ENCODE measurements at places on chromosomes 16 and 17. TPM values are rescaled to one million over a fixed set of nuclear protein-coding genes. Genes with fewer than 3 reads are reported as not detected.
A peak's percentile ranks its signal among the peaks of the same experiment; 100 is the strongest.

DHRS7B gene
- total RNA-seq, result 5.8 TPM

FAM171A2 gene
- 0.54 TPM for total RNA-seq

SMTNL2 gene
- not detected for total RNA-seq

KRT33B gene
- total RNA-seq, result not detected

SEPTIN12 gene
- total RNA-seq, result not detected

IGFBP4 gene
- total RNA-seq, result 4.0 TPM

CDH1 gene
- 0.38 TPM for total RNA-seq

GNGT2 gene
- 4.9 TPM for total RNA-seq

ZNF597 gene
- 4.5 TPM for total RNA-seq

TEX14 gene
- total RNA-seq, result 0.73 TPM

WSB1 gene
- total RNA-seq, result 133 TPM

MRPL58 gene
- 15.6 TPM for total RNA-seq

CA5A gene
- total RNA-seq, result not detected

DOC2B gene
- total RNA-seq, result 0.05 TPM

DNA sequence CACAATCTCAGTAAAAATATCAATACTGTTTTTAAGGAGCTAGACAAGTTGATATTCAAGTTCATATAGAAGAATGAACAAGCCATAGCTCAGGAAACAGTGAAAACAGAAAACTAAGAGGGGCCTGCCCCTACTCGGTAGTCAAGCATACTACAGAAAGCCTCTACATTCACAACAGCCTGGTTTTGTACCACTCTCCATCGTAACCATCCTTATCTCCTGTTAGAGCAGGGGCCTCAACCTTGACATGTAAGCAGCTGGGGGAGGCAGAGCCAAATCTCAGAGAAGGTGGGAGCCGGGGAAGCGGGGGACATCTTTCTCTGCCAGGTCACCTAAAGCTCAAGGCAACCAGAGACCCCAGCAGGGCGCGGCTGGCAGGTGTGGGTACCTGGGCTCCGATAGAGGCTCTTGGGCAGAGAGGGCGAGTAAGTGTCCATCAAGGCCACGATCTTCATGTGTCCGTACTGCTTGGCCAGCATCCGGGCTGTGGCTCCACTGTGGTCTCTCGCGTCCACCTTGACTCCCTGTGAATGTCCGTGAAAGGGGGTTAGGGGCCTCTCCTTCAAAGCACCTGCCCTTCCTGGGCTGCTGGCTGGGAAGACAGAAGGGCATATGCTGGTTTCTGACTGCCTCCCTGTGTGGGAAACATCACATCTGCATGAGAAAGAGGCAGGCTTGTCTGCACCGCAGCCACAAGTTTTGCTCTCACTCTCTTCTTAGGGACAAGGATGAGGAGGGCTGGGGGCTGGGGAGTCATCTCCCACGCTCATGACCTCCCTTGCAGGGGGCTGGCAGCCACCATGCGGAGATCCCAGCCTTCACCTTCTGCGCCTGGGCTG lies 20.2 kb downstream of the ANKS3 start:
- no peak for DNase-seq

- no peak for DNase-seq
These were observed 197.7 kb upstream of the CDH5 start for GRCh38 chr16:66168777-66169176.

DNA sequence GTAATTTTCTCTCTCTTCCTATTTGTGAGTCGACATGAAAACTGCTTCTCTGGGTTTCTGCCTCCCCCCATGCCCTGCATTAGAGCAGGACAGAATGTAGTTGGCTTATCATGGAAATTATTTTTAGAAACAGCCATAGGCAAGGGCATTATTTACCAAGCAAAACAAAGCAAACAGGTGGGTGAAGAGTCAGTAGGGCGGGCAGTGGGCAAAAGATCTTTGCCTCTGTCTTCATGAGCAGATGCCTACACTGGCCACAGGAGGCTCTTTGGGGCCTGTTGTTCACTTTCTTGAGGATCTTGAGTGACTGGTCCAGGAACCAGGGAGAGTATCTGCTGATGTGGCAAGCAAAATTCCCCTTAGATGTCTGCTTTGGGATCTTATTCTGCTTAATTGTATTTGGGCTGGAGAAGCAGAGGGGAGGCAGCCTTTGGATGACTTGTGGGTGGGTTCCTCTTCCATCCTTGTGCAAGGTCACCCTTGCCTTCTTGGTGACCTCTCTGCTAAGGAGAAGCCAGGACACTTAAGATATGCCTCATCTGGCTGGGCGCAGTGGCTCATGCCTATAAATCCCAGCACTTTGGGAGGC lies 42.5 kb upstream of the CLEC19A start:
- DNase-seq, result no peak

GRCh38 chr17:47712330-47713023 lies 18.5 kb downstream of the TBKBP1 start:
- no peak for DNase-seq

GRCh38 chr16:48188449-48189102 lies 32.8 kb upstream of the ABCC12 start:
- no peak for DNase-seq

GRCh38 chr17:37273409-37274051 lies 102.3 kb upstream of the C17orf78 start:
- no peak for DNase-seq

DNA sequence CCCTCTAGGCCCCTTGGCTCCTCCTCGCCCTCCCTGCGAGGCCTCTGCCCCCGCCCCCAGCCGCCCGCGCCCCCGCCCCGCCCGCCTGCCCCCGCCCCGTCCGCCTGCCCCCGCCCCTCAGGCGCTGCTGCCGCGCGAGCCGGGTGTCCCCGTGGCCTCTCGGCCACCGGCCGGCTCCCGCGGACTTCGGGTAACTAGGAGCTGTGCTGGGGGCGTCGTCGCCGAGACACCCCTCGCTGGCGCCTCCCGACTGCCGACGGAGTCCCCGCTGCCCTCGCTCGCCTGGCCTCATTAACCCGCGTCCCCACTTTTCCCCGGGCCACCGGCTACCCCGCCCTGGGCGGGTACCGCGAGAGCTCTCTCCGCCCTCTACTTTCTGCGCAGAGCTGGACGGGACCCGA lies at the start of gene TLCD1:
TSS of gene TLCD1 (minus strand) at position 8 of the 401 bp plus-strand sequence. CDS start 136 bp downstream, outside the sequence.
- DNase-seq, result no peak

- no peak for DNase-seq
These were observed 39.7 kb downstream of the MRTFB start for GRCh38 chr16:14110728-14111251.

DNA sequence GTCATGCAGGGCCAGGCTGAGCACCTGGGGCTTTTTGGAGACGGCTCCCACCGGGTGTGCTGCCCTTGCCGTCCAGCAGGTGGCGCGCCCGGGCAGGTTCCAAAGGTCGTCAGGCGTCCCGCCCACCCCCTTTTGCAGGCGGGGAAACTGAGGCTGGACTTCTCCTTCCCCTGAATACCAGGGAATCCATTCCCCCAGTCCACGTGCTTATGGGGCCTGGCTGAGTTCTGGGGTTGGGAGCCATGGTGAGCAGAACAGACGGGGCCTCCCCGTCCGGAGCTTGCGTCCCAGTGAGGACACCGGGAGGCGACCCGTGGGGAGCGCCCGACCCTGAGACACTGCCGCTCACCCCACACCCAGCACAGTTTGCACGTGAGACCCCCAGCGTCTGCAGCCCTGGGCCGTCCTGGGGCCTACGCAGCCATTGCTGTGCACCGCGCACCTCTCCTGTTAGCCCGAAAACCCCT lies 51.8 kb upstream of the JPH3 start:
- peak; percentile 71 for DNase-seq

- DNase-seq, result no peak
These were observed 3.5 kb downstream of the ZBTB4 start for GRCh38 chr17:7475764-7476422.

- no peak for DNase-seq
These were observed 50.3 kb downstream of the BMERB1 start for GRCh38 chr16:15484662-15485061.

GRCh38 chr17:59299400-59300092 lies 31.9 kb upstream of the YPEL2 start:
- no peak for DNase-seq

- no peak for DNase-seq
These were observed 4.6 kb downstream of the PIEZO1 start for GRCh38 chr16:88780142-88781062.

DNA sequence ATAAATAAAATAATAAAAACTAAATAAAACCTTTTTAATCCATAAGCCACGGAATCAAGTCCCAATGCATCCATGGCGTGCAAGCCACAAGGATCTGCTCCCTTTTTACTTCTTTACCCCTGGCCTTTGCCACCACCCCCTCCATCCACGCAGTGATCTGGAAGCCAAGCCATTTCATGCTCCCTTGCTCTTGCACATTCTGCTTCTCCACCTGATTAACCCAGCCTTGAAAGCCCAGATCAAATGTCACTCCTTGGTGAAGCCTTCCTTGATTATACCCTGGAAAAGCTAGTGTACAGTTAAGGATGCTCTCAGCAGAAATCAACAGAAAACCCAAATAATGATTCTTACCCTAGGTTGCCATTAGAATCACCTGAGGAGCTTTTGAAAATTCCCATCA lies 9.9 kb downstream of the LRRC3C start:
- DNase-seq, result no peak

Measured in T-cell (primary cell).